ENCODE measurements at places on chromosomes 16 and 17. TPM values are rescaled to one million over a fixed set of nuclear protein-coding genes. Genes with fewer than 3 reads are reported as not detected.

Gene GAS7
- 0.24 TPM for total RNA-seq

Gene CASKIN1
- not detected for total RNA-seq

Gene ARSG
- total RNA-seq = 18.4 TPM

Gene ANKRD40CL
- total RNA-seq = not detected

Gene LGALS9
- total RNA-seq = 11.6 TPM

Gene BRCA1
- 60.8 TPM for total RNA-seq

Gene SPDYE4
- not detected for total RNA-seq
